ENCODE measurements at places on chromosomes 1 and 21.

GRCh38 chr1:170146720-170147263, 1.0 kb downstream of the NTMT2 start:
- no peaks in the 10 kb centered on the region for H3K27me3 ChIP-seq
- H3K4me3 ChIP-seq: no peak overlapping the region
- H3K4me1 ChIP-seq: no peaks in the 10 kb centered on the region
- no peak overlapping the region for H3K27ac ChIP-seq

GRCh38 chr1:22329148-22329515, 122.5 kb upstream of the ZBTB40 start:
- DNase-seq: no peak
- H3K4me3 ChIP-seq: no peak overlapping the region
- no peak overlapping the region for H3K27ac ChIP-seq
- peaks cover 15% of the 10 kb centered on the region for H3K4me1 ChIP-seq

DNA sequence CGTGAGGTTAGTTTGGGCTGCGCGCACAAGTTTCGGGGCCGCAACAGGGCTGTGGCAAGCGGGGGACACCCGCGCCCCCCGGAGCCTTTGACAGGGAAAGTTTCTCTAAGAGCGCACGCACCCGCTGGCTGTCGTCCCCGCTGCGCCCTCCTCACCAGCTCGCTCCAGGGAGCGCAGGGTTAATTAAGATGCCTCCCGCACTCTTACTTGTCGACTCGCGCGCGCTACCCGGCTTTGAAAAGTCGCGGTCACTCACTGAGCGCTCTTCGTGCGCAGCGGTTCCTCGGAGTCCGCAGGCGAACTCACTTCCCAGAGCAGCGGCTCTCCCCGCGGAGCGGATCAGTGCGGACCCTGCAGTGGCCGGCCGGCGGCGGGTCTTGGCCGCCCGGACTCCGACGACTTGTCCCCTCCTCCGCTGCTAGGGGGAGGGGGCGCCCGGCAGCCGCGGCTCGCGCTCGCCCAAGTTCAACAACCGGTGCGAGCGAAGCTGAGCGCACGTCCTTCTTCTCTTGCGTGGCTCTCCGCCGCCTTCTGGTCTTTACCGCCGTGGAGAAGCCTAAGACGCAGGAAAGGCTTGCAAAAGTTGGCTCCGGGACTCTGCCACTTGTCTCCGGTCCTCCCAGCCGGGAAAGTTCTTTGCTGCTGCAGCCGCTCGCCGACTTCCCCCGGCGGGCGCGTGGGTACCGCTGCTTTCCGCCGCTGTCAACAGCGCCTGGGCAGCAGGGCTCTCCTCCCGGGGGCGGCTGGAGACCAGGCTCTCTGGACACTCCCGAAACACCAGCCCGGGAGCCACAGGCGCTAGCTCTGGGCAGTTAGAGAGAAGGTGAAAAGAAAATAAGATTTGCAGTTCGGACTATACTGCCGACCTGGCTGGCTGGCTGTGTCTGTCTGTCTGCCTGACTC, 506 bp downstream of the JUN start:
- peaks cover 12% of the 10 kb centered on the region for H3K4me1 ChIP-seq
- DNase-seq: peak; percentile 77
- peaks cover 5% of the 10 kb centered on the region for H3K36me3 ChIP-seq
- H3K4me3 ChIP-seq: peak overlapping the region; percentile 97

DNA sequence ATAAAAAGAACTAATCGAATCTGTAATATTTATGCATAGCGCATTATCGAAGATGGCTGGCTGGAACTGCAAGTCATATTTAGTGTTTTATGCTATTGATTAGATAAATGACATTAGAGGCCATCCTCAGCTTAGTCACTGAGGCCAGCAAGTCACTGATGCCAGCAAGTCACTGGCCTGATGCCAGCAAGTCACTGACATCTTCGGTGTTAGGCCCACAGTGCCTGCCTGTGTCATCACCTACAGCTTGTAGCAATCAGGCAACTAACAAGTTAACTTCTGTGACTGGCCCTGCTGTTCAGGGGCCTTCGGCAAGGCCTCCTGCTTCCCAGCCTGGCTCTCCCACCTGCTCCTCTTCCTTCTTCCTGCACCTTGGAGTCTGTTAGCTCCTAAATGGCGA, 65.6 kb upstream of the SCCPDH start:
- peaks cover 20% of the 10 kb centered on the region for H3K36me3 ChIP-seq
- no peaks in the 10 kb centered on the region for H3K4me1 ChIP-seq
- DNase-seq: no peak
- no peaks in the 10 kb centered on the region for H3K27me3 ChIP-seq

GRCh38 chr1:202890392-202890791, 1.4 kb upstream of the RABIF start:
- peaks cover 3% of the 10 kb centered on the region for H3K4me1 ChIP-seq
- H3K27ac ChIP-seq: no peak overlapping the region
- no peak for DNase-seq
- H3K36me3 ChIP-seq: peaks cover 34% of the 10 kb centered on the region

- H3K4me3 ChIP-seq: no peak overlapping the region
- DNase-seq: no peak
- no peaks in the 10 kb centered on the region for H3K36me3 ChIP-seq
- peaks cover 18% of the 10 kb centered on the region for H3K4me1 ChIP-seq
- no peak overlapping the region for H3K27ac ChIP-seq
Observed at GRCh38 chr1:226133504-226134123, 52.9 kb downstream of the ACBD3 start.

- H3K27me3 ChIP-seq: peaks cover 15% of the 10 kb centered on the region
- DNase-seq: no peak
- no peak overlapping the region for H3K27ac ChIP-seq
- no peaks in the 10 kb centered on the region for H3K36me3 ChIP-seq
- no peak overlapping the region for H3K4me3 ChIP-seq
Observed at GRCh38 chr1:145717833-145718232, 1.5 kb upstream of the CD160 start.

DNA sequence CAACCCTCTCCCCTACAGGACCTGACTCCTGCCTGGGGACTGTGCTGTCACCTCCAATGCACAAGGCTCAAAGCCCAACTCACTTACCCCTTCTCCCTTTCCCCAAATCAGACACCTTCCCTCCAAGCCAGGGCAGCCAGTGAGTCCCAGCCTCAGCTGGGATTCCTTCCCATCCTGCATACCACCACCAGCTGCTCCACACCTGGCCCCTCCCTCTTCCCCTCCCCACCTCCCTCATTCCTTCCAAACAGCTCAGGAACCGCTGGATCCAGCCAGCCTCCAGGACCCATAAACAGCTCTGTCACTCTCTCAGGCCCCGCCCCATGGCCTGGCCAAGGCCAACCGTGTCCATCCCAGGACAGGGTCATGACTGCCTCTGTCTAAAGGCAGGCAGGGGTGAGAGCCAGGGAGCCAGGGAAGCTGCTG, 41.4 kb downstream of the ACOT7 start:
- H3K27ac ChIP-seq: no peak overlapping the region
- no peaks in the 10 kb centered on the region for H3K36me3 ChIP-seq
- H3K27me3 ChIP-seq: no peaks in the 10 kb centered on the region
- DNase-seq: no peak
- H3K4me1 ChIP-seq: peaks cover 63% of the 10 kb centered on the region

DNA sequence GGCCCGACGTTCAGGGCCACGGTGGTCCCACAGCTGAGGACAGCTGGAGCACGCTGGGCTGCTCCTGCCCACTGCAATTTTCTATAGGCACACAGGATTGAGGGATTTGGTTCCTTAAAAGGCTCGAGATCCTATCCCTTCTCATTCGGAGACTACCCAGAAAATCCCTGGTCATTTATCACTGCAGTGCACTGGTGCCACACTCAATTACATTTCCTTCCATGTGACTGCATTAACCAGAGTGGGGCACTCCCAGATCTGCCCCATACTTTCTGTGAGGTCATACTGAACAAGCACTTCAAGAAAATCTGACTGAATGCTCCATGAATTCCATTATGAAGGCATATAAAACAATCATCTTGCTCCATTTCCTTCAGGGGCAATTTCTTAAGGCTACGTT, 49.8 kb upstream of the KCNE1 start:
- H3K4me1 ChIP-seq: peaks cover 2% of the 10 kb centered on the region
- no peak for DNase-seq
- no peak overlapping the region for H3K4me3 ChIP-seq
- no peaks in the 10 kb centered on the region for H3K27me3 ChIP-seq
- H3K27ac ChIP-seq: no peak overlapping the region
- no peaks in the 10 kb centered on the region for H3K36me3 ChIP-seq

Data from muscle of leg (tissue), 16 donors.